ENCODE measurements at places on chromosomes 4 and X.

DNA sequence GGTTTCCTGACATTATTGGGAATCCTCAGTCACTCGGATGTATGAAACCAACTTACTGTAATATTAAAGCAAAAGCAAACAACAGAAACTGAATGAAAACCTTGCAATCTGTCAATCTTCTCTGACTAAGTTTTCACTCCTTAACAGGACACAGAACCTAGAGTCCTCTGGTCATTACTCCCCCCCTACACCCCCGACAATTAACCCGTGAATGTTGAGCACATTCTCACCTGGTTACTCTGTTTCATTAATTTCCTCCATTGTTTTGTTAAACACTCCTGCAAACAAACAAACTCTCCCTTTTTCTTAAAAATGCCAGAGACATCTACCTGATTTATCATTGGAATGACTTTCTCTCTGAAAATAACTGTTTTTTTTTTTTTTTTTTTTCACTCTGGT, 469.0 kb upstream of the PRKX start:
- no peak for DNase-seq

DNA sequence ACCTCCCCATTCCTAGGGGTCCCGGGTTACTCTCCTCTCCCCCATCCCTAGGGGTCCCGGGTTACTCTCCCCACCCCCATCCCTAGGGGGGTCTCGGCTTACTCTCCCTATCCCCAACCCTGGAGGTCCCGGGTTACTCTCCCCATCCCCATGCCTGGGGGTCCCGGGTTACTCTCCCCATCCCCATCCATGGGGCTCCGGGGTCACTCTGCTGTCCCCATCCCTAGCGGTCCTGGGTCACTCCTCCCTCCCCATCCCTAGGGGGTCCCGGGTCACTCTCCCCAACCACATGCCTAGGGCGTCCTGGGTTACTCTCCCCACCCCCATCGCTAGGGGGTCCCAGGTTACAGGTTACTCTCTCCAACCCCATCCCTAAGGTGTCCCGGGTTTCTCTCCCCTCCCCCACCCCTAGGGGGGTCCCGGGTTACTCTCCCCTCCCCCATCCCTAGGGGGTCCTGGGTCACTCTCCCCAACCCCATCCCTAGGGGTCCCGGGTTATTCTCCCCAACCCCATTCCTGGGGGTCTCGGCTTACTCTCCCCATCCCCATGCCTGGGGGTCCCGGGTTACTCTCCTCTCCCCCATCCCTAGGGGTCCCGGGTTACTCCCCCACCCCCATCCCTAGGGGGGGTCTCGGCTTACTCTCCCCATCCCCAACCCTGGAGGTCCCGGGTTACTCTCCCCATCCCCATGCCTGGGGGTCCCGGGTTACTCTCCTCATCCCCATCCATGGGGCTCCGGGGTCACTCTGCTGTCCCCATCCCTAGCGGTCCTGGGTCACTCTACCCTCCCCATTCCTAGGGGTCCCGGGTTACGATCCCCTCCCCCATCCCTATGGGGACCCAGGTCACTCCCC, 821 bp downstream of the ASMTL start:
- DNase-seq, result no peak

DNA sequence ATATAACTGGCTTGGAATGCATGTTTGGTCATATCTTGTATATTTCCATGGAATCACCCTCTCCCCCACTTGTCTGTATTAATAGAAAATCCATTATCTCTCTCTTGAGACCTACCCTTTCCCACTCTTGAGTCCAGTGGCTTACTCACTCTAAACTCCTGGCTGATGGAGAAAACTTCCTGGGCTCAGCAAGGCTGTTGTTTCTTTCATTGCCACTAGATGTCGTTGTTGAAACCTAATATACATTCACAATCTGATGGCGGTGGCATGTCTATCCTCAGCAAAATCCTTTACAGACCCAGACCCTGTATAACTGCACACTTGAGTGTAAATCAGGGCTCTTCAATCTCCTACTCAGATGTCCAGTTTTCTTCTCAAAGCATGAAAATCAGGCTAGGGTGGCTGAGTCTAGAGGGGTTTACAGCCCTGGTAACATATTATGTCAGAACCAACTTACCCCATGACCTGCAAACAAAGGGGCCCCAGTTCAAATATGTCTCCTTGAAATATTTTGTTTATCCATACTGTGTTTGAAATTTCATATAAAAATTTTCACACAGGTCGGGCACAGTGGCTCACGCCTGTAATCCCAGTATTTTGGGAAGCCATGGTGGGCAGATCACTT, 70.0 kb upstream of the FAM241A start:
- peak; percentile 35 for DNase-seq

DNA sequence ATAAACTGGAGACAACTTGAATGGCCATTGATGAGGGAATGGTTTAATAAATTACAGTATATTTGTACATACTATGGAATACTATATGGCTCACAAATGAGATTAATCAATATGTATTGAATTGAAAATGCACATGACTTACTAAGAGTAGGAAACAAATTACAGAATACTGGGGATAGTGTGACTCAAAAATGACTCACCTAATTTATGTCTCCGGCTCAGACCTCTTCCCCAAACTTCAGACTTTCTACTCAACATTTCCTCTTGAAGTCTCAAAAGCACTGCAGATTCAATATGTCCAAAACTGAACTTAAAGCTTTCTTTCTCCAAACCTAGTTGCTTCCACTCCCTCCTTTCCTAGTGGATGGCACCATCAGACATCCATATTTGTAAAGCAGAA, 28.8 kb upstream of the GRIA3 start:
- DNase-seq, result no peak

DNA sequence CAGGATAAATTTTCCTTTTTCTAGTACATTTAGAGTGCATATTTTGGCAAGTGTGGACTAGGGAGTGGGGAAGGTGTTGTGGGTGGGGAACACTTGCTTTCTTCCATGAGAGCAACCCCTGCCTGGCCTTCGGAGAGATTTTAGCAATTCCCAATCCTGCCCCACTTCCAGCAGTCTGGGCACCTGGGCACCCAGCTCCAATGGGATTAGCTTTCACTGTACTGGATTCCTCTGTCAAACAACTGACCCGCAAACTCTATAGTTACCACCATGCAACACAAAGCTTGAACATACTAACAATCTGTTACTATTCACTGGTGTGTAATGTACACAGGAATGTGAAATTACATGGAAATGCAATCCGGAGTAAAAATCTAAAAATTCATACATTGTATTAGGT, 50.3 kb downstream of the SH3RF1 start:
- no peak for DNase-seq

Measured in KG1 (cell line).